Stimulated activated CD8-positive, alpha-beta memory T cell treated with anti-CD3 and anti-CD28 coated beads, Interleukin-2, amount 100 ng/mL, for 1 hour (primary cell): ENCODE measurements at places on chromosomes 16 and 17.

- DNase-seq = no peak
Measured at GRCh38 chr17:75344666-75345065, 55.4 kb upstream of the SLC25A19 start.

DNA sequence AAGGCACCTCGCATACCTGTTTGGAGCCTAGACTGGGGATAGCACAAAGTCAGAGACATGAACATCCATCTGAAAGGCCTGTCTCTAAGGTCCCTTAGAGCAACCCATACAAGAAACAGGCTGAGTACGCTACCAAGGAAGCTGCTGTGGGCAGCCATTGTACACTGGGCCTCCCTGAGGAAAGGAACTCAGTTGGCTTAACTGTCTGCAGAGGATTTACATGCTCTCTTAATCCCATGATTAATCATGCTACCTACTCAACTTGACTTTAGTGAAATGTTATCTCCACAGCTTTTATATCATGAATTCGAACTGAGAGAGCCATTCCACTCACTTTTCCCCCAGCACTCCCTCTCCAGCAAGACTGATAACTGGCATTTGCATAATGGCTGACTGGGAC, 26.0 kb downstream of the PHLPP2 start:
- no peak for DNase-seq

DNA sequence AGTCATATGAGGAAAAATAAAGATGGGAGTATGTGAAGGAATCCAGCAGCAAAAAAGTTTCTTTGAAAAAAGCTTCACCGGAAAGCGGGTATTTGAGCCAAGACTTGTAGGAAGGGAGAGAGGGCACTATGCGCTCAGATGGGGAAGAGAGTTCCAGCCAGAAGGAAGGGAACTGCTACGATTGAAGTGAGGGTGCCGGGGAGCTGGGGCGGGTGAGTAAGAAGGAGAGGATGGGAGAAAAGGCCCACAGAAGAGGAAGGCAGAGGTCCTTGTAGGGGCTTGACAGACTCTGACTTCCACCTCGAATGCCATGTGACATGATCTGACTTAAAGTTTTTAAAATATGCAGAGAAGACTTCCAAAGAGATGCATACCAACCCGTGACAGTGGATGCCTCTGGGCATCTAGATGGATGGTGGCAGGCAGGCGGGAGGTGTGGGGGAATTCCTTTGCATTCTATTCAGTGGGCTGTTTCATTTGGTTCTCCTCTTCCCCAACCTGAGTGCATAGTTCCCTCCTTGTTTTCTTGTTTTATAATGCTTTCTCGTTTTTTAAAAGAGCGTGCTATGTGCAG, 44.9 kb downstream of the CDRT4 start:
- DNase-seq = no peak

DNA sequence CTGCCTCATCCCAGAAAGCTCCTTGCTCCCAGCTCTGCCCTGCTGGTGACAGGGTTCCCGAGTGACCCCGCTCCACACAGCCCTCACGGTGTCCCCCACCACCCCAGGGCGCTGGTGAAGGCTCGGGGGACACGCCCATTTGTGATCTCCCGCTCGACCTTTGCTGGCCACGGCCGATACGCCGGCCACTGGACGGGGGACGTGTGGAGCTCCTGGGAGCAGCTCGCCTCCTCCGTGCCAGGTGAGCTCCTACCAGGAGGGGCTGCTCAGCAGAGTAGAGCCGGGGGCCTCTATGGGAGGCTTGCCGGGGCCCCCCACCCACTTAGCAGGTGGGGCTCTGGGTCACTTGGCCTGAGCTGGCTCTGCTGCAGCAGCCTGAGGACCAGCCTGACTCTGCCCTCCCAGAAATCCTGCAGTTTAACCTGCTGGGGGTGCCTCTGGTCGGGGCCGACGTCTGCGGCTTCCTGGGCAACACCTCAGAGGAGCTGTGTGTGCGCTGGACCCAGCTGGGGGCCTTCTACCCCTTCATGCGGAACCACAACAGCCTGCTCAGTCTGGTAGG, 11.2 kb downstream of the GAA start:
- no peak for DNase-seq

DNA sequence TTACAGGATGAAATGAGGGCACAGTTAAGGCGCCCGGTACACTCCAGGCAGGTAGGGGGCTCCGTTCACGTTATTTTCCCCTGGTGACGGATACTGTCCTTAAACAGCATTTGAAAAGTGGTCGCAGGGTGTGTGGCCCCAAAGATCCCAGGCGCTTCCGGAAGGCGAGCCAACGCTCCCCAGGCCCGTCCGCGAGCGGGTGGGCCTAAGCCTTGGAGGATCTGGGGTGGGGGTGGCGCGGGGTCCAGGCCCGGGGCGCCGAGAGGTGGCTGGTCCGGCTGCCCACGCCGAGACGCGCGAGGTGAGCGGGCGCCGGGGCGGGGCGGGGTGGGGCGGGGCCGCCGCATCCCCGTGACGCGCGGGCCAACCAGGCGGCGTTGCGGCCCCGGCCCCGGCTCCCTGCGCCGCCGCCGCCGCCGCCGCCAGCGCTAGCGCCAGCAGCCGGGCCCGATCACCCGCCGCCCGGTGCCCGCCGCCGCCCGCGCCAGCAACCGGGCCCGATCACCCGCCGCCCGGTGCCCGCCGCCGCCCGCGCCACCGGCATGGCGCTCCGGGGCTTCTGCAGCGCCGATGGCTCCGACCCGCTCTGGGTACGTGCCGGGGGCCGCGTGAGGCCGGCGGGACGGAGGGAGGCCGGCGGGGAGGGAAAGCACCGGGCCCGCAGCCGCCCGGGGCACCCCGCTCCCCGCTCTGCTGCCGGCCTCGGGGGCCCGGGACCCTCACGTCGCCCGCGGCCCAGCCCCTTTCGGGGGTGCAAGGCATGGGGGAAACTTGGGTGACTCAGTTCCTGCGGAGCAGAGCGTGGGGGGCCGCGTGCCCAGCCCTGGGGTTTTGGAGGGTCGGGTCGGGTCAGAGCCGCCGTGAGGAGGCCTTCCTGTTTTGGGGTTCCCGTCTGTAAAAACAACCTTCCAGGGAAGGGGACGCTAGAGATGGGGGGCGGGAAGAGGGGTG, at the start of gene ABCC1:
TSS of gene ABCC1 (plus strand) at position 407 of the 951 bp plus-strand sequence. CDS start at position 543, 136 bp downstream.
- peak; percentile 40 for DNase-seq

- no peak for DNase-seq
Measured at GRCh38 chr17:57257895-57258851, 1.9 kb downstream of the MSI2 start.
